ENCODE measurements at places on chromosomes 5 and 9.

GRCh38 chr5:138096363-138096762, 12.5 kb downstream of the WNT8A start:
- DNase-seq: no peak

GRCh38 chr5:138000102-138000723, 32.7 kb downstream of the FAM13B start:
- no peak for DNase-seq

GRCh38 chr5:36276864-36277263, 24.8 kb downstream of the RANBP3L start:
- no peak for DNase-seq

DNA sequence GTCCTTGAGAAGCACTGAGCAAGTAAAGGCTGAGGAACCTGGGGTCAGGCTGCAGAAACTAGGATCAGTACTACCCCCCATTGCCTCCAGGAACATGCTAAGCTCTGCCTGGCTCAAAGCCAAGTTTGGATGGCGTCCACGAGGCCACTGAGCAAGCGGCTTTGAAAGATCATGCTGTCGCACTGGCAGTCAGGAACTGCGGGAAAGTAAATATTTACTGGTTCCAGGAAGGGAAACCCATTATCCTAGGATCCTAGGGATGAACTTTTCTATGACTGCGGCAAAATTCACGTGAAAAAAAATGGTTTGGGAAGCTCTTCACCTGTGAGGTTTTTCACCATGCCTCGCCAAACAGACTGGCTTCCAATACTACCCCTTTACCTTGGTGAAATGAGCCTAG, 75.3 kb upstream of the PJA2 start:
- DNase-seq: peak; percentile 19

GRCh38 chr5:119343766-119344165, 12.1 kb upstream of the TNFAIP8 start:
- DNase-seq: no peak

DNA sequence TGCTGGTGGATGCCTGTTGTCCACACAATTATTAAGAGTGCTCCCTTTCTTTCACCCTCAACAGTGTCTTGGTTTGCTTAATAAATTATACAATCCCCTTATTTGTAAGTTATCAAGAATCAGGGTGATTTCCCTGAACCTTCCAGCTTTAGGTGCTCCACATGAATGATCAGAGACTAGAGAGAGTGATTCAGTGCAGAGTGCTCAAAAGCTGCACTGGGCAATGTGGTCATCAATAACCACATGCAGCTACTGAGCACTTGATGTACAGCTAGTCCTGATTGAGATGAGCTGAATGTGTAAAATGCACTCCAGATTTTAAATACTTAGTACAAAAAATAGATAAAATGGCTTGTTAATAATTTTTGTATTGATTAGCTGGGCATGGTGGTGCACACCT, 76.8 kb upstream of the TRIO start:
- DNase-seq: no peak

- DNase-seq: no peak
Observed at GRCh38 chr5:159187719-159188118, 21.6 kb downstream of the RNF145 start.

- no peak for DNase-seq
Observed at GRCh38 chr9:121486043-121486442, 13.6 kb downstream of the GGTA1 start.

DNA sequence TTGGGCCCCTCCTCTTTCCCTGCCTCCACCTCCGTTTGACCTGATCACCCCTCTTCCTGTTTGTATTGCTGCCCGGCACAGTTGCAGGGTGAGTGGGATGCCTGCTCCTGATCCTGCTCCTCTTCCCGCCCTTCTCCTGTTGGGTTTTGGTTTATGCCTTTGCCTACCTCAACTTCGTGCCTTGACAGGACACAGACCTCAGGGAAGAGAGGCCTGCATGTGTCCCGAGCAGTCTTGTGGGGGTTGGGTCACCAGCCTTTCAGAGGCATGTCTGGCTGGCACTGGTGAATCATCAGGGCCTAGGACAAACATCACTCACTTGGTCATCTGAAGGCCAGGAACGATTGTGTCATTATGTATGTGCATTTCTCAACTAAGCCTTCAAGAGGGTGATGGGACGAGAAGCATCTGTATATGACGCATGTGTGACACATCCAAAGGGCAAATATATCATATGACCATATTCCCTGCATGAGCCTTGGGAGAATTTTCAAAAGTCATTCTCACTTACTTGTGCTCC, 56.9 kb downstream of the NPR3 start:
- no peak for DNase-seq

- DNase-seq: no peak
Observed at GRCh38 chr5:54159153-54159892, 151.1 kb downstream of the ARL15 start.

- DNase-seq: peak; percentile 58
Observed at GRCh38 chr9:35696520-35697215, 6.9 kb upstream of the TPM2 start.

DNA sequence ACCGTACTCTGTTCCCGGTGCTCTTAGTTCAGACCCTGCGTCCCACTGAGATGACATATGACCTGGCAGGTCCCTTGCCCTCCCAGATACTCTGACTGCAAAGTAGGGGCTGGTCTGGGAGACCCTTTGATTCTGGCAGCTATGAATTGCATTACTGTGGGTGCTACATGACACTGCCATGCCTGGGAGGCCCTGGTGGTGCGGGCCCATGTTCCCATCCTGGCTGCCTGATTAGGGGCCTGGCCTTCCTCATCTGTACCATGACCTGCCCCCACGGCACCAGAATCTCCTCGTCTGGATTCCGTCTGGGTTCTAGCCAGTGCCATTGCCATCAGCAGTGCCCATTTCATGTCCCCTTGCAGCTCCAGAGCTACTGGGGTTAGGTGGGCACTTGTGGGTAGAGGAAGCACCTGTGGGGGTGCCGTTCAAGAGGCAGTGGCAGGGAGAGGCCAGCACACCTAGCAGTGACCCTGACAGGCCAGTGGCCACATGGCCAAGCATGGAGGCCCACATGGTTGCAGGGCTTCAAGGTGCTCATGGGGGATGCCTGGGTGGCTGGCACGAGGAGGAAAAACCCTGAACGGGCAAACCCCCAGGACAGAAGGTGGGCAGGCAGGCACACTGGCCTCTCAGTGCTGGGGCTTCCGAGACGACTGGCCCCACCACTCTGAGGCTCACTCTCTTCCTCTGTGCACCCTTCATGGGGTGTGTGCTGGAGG, 69.7 kb downstream of the PHF2 start:
- DNase-seq: no peak

DNA sequence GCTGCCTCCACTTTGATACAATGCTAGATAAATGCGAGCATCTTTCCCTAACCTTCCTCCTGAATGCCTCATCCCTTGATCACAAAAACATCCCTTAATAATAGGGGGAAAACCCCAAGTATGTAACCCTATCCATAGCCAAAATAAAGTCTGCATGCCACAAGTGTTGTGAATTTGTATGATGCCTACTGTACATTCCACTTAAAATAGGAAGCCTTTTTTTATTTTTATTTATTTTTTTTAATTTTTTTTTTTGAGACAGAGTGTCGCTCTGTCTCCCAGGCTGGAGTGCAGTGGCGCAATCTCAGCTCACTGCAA, 207.0 kb downstream of the AOPEP start:
- DNase-seq: no peak

DNA sequence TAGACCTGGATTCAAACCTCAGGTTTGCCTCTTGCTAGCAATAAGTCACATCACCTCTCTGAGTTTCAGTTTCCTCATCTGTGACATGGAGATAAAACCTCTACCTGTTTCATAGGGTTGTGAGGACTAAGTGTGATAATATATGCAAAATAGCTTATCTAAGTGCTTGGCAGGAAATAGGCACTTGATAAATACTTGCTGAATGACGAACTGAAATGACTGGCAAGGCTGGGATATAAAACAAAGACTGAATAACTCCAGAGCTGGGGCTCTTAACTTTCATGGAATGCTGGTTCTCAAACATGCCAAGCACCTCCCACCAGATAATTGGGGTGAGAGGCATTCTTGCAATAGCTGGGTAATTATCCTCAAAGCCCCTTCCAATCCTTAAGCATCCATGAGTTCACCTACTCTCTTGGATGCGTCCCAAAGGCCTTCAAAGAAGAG, 87.6 kb downstream of the ADRB2 start:
- no peak for DNase-seq

GRCh38 chr5:35306716-35307365, 76.6 kb upstream of the PRLR start:
- no peak for DNase-seq

GRCh38 chr9:23596913-23597634, 229.0 kb downstream of the ELAVL2 start:
- no peak for DNase-seq

- no peak for DNase-seq
Observed at GRCh38 chr5:43627028-43627427, 24.0 kb downstream of the NNT start.

DNA sequence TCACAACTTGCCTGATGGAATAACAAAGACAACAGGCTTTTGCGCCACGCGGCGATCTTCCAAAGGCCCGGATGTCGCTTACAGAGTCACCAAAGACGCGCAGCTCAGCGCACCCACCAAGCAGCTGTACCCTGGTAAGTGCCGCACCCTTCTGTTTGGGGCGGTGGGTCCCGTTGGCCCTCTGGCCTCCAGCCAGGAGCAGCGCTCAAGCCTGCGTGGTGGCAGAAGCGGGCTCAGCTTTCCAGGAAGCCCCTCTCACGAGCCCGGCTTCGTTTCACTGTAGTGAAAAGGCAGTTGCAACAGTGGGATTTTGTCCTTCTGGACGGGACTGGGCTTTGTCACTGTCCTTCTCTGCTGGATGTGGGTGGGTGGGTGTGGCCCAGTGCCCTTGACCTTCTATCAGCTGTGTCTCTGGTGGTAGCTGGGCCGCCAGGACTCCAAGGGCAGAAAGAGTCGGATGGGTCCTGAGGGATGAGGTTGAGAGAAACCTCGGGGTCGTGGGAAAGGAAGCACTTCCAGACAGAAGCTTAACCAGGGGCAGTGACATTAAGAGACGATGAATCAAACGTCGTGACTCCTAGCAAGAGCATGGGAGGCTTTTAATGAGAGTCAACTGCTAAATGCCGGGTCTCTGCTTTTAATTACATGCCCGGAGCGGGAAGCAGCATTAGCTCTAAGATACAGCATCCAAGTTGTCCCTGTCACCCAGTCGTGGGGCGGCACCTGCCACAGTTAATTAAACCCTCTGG, 49.5 kb downstream of the COL5A1 start:
- DNase-seq: no peak

- DNase-seq: no peak
Observed at GRCh38 chr9:130949188-130950038, 10.4 kb upstream of the FIBCD1 start.

- no peak for DNase-seq
Observed at GRCh38 chr9:37410969-37411785, 11.3 kb upstream of the GRHPR start.

DNA sequence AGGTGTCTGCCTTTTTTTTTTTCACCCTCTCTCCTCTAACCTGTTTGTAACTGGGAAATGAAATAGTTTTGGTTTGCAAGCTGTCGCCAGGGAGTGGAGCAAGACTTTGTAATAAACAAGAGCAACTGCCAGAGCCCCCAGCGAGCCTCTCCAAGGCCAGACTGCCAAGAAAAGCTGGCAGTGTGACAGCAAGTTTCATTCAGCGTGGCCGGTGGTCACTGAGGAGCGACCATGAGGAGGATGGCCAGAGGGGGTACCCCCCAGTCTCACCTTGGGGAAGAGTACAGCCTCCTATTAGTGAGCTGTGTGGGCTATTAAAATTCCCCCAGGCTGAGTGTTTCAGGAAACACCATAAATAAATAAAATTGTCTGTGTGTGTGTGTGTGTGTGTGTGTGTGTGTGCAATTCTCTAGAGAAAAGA, 49.9 kb downstream of the ZFAND5 start:
- peak; percentile 85 for DNase-seq

Measured in kidney (tissue), 22 donors.